Occipital lobe (tissue), 3 donors: ENCODE measurements at places on chromosomes 16 and 17. TPM values are rescaled to one million over a fixed set of nuclear protein-coding genes. Genes with fewer than 3 reads are reported as not detected.

DNA sequence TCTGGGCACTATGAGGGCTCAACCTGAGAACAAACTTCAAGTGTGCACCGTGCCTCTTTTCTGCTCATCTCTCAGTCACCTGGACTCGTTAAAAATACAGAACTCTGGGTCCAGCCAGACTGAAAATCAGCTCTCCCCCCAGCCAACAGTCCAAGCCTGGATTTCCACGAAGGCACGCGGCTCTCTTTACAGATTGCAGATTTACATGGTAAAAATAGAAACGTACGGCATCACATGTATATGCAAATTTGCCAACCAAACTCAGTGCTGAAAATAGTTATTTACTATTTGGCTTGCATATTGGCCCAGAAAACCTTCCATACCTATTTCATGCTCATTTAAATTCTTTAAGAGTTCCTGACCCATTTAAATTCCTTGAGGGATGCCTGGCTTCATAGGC is 315.8 kb downstream of the MAF start:
- no peak for DNase-seq

DNA sequence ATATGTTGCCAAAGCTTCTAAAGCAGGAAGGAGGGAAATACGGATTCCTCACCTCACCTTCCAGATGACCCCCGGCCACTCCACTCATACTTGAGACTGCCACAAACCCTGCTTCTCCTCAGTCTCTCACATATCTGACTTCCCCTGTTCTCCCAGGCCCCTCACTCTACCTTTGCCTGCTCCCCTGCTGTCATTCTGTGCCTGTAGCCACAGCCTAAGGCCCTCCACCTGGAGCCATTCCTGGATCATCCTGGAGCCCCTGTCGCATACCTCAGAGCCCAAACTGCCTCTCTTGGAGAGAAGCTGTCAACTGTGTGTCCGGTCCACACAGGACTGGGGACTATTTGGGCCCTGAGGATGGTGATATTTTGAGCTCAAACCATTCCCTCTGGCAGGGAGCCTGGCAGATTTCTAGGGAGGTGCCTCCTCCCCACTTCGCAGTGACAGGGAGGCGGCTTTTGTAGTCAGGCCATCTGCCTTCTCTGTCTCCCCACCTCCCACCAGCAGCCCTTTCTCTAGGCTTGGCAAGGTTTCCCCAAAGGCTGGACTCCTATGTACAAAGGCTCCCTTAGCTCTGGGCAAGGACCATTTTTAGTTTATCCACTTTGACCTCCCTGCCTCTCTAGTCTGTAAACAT is 2.3 kb upstream of the MED24 start:
- DNase-seq = peak; percentile 67

The SULT1A3 gene
- total RNA-seq = 2.3 TPM

The CCL16 gene
- total RNA-seq = not detected

GRCh38 chr17:79715098-79715942 is 15.4 kb upstream of the ENPP7 start:
- DNase-seq = no peak

DNA sequence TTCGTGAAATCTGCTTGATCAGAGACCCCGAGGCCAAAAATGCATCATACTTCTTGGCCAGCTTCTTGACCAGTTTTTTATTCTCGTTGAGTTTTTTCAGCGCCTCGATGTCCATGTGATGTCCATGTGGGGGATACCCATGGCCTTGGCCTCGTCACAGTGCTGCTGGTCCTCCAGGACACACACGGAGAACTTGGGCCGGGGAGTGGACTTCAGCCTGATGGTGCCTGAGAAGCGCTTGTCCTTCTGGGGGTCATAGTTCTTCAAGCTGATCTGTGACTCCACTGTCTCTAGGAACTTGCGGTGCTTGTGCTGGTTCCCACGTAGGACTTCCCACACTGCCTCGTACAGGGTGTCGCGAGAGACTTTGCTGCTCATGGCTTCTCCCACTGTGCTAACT is 16.7 kb downstream of the COX4I1 start:
- DNase-seq = no peak

DNA sequence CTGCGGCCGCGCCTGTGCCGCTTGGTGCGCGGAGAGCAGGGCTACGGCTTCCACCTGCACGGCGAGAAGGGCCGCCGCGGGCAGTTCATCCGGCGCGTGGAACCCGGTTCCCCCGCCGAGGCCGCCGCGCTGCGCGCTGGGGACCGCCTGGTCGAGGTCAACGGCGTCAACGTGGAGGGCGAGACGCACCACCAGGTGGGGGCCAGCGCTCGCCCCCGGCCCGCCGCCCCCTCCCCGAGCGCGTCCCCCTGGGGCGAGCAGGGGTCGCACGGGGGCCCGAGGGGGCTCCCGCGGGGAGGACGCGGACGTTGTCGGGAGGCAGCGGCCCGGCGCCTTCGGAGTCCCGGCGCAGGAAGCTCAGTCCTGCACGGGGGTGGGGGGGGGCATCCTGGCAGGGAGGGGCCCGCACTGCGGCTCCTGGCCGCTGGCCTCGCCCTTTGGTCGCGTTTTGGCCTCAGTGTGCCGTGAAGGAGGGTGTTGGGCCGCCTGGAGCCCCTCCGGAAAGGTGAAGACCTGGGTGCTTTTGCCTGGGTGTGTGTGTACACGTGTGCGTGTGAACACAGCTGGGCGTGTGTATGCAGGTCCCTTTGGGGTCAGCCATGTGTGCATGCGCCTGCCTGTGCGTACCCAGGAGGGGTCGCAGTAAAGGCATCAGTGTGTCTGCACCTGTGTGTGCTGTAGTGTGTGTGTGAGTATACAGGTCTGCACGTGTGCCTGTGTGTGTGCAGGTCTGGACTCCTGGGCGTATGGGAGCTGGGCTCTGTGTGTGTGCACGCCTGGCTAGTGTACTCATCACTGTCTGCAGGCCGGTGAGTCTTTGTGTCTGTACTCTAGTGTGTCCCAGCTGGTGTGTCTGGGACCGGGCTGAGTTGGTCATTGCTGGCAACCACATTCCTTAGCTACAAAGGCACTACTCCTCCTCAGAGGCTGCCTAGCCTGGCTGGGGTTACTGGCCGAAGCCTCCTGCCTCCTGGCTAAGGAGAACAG is 615 bp downstream of the NHERF2 start:
- no peak for DNase-seq

The NOS2 gene
- 0.47 TPM for total RNA-seq

DNA sequence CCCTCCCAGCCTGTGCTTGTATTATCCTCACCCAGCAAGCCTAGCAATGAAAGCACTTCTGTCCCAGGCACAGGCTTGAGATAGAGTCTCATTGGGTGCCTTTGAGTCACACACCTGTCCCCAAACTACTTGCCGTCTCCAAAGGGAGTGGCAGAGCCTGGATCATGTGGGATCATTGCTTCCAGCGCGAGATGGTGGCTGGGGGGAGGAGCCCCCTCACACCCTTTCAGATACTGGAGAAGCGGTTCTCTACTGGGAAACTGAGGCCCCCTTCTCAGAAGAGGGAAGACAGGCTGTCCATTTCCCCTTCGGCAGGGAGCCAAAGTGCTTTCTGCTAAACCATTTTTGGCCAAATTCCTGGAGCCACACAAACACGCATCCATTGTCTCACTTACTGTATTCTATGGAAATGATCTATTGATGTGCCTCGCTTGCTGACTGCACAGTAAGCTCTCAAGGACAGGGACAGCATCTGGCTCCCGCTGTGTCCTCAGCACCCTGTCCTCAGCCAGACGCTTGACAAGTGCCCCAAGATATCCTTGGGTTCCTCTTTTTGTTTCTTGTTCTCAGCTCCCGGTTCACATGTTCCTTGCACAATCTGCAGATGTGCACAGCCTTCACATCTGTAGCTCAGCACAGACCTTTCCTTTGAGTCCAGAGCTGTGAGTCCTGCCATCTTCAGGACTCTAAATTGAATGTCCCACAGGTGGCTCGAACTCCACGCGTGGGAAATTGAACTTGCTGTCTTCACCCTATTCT is 26.0 kb upstream of the DLX3 start:
- no peak for DNase-seq

The PFN1 gene
- total RNA-seq = 53.0 TPM

DNA sequence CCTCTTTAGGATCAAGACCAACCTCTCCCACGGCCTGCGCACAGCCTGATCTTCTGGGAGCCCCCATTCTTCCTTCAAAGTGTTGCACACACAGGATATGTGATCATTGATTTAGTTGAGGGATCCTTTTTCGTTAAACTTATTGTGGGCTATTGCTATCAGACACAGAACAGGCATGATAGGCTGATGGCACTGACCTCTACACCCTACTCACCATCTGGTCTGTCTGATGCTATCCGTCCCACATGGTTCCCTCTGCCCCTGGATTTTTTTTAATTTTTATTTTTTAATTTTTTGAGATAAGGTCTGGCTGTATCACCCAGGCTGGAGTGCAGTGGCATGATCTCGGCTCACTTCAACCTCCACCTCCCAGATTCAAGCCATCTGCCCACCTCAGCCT is 19.2 kb upstream of the LITAF start:
- no peak for DNase-seq

- DNase-seq = no peak
Observed at GRCh38 chr17:33258296-33258695, 34.8 kb downstream of the ASIC2 start.

The NSF gene
- total RNA-seq = 64.6 TPM

DNA sequence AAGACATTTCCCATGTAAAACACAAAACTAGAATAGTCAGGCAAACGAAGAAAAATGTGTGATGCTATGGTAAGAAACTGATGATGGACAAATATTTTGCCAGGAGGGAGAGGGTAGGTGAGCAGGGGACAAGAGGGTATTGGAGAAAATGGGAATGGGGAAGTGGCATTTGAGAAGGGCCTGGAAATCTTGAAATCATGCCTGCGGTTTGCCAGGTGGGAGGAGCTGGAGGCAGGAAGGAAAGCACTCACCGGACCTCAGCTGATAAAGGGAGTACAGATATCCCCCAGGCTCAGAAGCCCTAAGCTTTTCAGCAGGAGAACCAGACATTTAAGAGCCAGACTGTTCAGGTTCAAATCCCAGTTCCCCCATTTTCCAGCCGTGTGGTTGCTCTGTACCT is 103.6 kb downstream of the GSG1L start:
- DNase-seq = no peak

- no peak for DNase-seq
Observed at GRCh38 chr17:74070374-74070773, 133.1 kb upstream of the RPL38 start.

- no peak for DNase-seq
Observed at GRCh38 chr17:48929812-48930165, 14.9 kb downstream of the SNF8 start.

The TRIM16 gene
- 50.8 TPM for total RNA-seq

The RNF43 gene
- total RNA-seq = 0.31 TPM

GRCh38 chr17:61340431-61341209 is 59.0 kb upstream of the TBX2 start:
- DNase-seq = no peak

The KRTAP2-1 gene
- total RNA-seq = not detected

DNA sequence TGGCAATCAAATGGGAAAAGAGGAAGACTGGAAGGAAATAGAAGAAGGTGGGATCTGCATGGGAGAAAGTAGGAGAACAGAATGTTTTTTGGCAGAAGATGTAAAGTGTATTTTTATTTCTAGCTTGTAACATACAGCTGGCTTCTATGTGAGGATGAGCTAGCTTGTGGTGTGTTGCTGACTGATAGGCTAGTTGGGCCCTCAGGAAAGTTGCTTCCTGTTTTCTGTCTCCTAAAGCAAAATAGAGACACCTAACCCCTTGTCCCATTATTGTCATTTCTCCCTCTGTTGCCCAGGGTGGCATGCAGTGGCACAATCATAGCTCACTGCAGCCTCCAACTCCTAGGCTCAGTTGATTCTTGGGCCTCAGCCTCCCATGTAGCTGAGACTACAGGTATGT is 15.9 kb downstream of the TNRC6A start:
- DNase-seq = no peak
